ENCODE measurements at places on chromosomes 7 and 10. TPM values are rescaled to one million over a fixed set of nuclear protein-coding genes. Genes with fewer than 3 reads are reported as not detected.

Gene FXYD4
- total RNA-seq, result not detected

Gene ARHGEF5
- 17.0 TPM for total RNA-seq

- H3K4me3 ChIP-seq, result no peak overlapping the region
- H3K4me1 ChIP-seq, result no peaks in the 10 kb centered on the region
- H3K27me3 ChIP-seq, result peaks cover 21% of the 10 kb centered on the region
- H3K36me3 ChIP-seq, result no peaks in the 10 kb centered on the region
These were observed 29.3 kb upstream of the ERCC6 start for GRCh38 chr10:49568235-49568634.

DNA sequence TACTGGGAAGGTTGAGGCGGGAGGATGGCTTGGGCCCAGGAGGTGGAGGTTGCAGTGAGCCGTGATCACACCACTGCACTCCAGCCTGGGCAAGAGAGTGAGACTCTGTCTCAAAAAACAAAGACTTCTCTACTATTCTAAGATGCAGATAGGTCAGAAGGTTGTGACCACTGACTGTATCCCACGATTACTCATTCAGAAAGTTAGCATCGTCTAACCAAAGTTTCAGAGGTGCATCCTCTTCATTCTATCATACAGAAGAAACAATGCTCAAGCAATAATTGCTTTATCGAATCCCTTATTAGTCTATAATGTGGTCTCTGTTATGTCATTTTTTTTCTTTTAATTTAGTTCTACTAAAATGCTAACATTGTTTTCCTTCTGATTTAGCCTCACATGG lies 348.7 kb upstream of the LRGUK start:
- H3K4me3 ChIP-seq, result no peak overlapping the region
- H3K27ac ChIP-seq, result no peak overlapping the region
- H3K4me1 ChIP-seq, result no peaks in the 10 kb centered on the region
- no peak for DNase-seq
- H3K27me3 ChIP-seq, result no peaks in the 10 kb centered on the region
- H3K36me3 ChIP-seq, result peaks cover 25% of the 10 kb centered on the region

DNA sequence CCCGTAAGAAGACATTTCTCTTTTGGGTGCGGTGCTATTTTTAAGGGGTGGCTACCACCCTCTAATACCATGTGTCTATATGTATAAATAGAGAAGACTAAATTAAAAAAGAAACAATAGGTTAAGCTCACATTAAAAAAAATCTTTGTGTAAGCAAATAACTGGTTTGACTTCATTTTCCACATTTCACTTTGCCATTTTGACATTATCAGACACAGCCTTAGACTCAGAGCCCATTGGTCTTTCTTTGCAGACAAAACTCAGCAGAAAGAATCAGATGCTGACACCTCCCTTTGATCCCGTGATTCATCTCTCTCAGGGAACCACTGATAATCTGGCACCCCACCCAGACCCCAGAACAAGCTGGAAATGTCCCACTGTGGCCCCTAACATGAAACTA lies 74.5 kb downstream of the EMX2 start:
- peaks cover 3% of the 10 kb centered on the region for H3K4me1 ChIP-seq
- no peaks in the 10 kb centered on the region for H3K36me3 ChIP-seq
- peaks cover 28% of the 10 kb centered on the region for H3K27me3 ChIP-seq
- no peak overlapping the region for H3K27ac ChIP-seq
- H3K4me3 ChIP-seq, result no peak overlapping the region

Gene TMEM130
- not detected for total RNA-seq

DNA sequence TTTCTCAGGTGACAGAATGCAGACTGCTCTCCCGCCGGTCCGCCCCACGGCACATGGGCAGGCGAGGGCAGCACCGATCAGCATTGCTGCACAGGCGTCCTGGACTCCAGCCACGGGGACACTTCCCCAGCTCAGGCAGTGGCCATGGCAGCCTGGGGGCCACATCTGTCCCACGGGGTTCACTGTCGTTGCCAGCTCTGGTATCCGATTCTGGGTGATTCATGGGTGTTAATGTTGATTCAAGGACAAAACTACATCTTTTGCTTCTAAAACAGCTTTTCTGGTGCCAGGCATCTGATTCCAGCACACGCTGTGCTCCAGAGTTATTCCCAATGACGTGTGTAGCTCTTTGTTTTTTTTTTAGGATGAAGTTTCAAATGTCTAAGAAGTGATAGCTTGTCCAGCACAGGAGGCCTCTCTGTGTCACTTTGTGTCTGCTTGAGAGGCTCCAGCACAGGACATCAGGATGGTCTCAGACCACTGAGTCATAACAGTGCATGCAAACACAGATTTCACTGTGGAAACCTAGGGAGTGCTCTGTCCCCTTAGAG lies 218.0 kb downstream of the WDR37 start:
- no peaks in the 10 kb centered on the region for H3K4me1 ChIP-seq
- H3K27me3 ChIP-seq, result peaks cover 3% of the 10 kb centered on the region
- no peak overlapping the region for H3K27ac ChIP-seq
- no peaks in the 10 kb centered on the region for H3K36me3 ChIP-seq
- H3K4me3 ChIP-seq, result no peak overlapping the region

Gene CC2D2B
- not detected for total RNA-seq

DNA sequence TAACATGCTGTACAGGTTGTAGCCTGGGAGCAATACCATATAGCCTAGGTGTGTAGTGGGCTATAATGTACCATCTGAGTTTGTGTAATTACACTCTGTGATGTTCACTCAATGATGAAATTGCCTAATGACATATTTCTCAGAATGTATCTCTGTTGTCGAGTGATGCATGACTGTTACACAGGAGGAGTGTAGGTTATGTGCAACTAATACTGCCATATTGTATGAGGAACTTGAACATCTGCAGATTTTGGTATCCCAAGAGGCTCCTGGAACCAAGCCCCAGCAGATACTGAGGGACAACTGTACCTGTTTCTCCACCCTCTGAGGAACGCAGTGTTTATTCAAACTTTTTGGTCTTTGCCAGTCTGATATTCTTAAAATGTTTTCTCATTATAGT lies 38.6 kb downstream of the NACAD start:
- no peak overlapping the region for H3K4me3 ChIP-seq
- H3K27ac ChIP-seq, result peak overlapping the region; percentile 4
- DNase-seq, result no peak
- H3K27me3 ChIP-seq, result no peaks in the 10 kb centered on the region

Gene HOXA2
- not detected for total RNA-seq

Gene ATG9B
- total RNA-seq, result 3.5 TPM

GRCh38 chr10:124696446-124697392 lies 47.5 kb downstream of the FAM53B start:
- no peaks in the 10 kb centered on the region for H3K27me3 ChIP-seq
- peak; percentile 66 for DNase-seq
- peak overlapping the region; percentile 69 for H3K4me3 ChIP-seq
- H3K36me3 ChIP-seq, result peaks cover 32% of the 10 kb centered on the region
- peak overlapping the region; percentile 97 for H3K27ac ChIP-seq

DNA sequence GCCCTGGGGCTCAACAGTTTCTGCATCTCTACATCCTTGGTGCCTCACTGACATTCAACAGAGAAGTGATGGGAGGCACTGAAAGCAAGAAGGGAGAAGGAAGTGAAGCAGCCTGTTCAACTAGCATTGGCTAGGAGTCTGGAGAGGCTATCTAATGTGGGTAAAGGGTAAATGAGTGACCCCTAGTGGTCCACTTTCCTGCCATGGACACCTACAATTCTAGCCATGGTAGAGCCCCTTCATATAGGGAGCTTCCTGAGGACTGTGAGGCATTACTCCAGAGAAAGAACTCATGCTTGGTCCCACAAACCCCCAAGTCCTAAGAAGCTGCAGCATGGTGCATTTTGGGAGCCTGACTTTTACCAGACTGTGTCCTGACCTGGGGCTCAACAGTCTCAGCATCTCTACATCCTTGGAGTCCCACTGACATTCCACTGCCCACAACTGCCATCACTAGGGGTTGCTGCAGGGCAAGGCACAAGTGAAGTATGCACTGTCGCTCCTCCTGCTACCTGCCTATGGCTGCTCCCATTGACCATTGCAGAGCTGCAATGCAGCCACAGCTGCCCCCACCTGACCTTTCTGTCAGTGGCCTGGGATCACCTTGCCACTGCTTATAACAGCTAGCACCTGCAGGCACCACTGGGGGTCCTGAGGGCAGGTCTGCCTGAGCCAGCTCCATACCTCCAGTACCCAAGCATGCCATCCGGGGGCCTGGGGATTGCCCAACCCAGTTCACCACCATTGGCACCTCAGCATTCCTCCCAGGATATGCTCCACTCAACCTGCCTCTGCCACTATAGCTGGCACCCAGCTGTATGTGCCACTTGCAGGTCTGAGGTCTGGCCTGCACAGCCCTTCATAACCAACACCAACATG lies 44.1 kb upstream of the CDK6 start:
- H3K36me3 ChIP-seq, result peaks cover 3% of the 10 kb centered on the region
- H3K27ac ChIP-seq, result no peak overlapping the region
- no peaks in the 10 kb centered on the region for H3K27me3 ChIP-seq
- H3K4me3 ChIP-seq, result no peak overlapping the region
- DNase-seq, result peak; percentile 44

DNA sequence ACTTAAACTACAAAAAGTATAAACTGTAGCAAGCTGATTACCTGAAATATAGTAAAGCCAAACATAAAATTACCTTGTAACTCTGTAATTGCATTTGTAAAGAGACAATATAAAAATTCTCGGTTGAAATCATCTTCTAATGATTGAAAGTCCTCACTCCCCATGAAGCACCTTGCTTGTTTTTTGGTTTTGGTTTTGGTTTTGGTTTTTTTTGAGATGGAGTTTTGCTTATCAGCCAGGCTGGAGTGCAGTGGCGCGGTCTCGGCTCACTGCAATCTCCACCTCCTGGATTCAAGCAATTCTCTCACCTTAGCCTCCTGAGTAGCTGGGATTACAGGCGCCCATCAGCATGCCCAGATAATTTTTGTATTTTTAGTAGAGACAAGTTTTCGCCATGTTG lies 33.9 kb upstream of the GPR37 start:
- H3K27ac ChIP-seq, result no peak overlapping the region
- no peak for DNase-seq
- H3K4me1 ChIP-seq, result no peaks in the 10 kb centered on the region
- H3K27me3 ChIP-seq, result peaks cover 2% of the 10 kb centered on the region

Gene TBX20
- total RNA-seq, result not detected

Gene CPA1
- total RNA-seq, result not detected

GRCh38 chr10:117014835-117015234 lies 9.8 kb upstream of the SHTN1 start:
- H3K4me1 ChIP-seq, result no peaks in the 10 kb centered on the region
- H3K4me3 ChIP-seq, result no peak overlapping the region
- DNase-seq, result no peak

- H3K27ac ChIP-seq, result no peak overlapping the region
- DNase-seq, result no peak
- no peaks in the 10 kb centered on the region for H3K27me3 ChIP-seq
- no peak overlapping the region for H3K4me3 ChIP-seq
These were observed 159.3 kb downstream of the ST7 start for GRCh38 chr7:117112640-117113039.

Gene C10orf62
- total RNA-seq, result not detected

- H3K4me1 ChIP-seq, result no peaks in the 10 kb centered on the region
- H3K4me3 ChIP-seq, result no peak overlapping the region
- H3K27me3 ChIP-seq, result no peaks in the 10 kb centered on the region
- no peaks in the 10 kb centered on the region for H3K36me3 ChIP-seq
These were observed 60.0 kb downstream of the CHN2 start for GRCh38 chr7:29254591-29254990.
